ENCODE measurements at places on chromosomes 1 and 21. TPM values are rescaled to one million over a fixed set of nuclear protein-coding genes. Genes with fewer than 3 reads are reported as not detected.

INSRR gene
- under 0.01 TPM for total RNA-seq

AADACL3 gene
- not detected for total RNA-seq

C1orf105 gene
- not detected for total RNA-seq

C1orf185 gene
- total RNA-seq: not detected

PALMD gene
- total RNA-seq: 38.3 TPM

LPGAT1 gene
- total RNA-seq: 53.6 TPM

TAL1 gene
- 0.22 TPM for total RNA-seq

GRIK3 gene
- total RNA-seq: not detected

RAB13 gene
- total RNA-seq: 67.0 TPM

GSTM5 gene
- 9.1 TPM for total RNA-seq

FCAMR gene
- total RNA-seq: not detected

DNAI4 gene
- 15.9 TPM for total RNA-seq

CYP4A22 gene
- not detected for total RNA-seq

PDPN gene
- 120 TPM for total RNA-seq

PRR9 gene
- total RNA-seq: not detected

HDGF gene
- 139 TPM for total RNA-seq
